ENCODE measurements at places on chromosomes 3 and 15. TPM values are rescaled to one million over a fixed set of nuclear protein-coding genes. Genes with fewer than 3 reads are reported as not detected.

DNA sequence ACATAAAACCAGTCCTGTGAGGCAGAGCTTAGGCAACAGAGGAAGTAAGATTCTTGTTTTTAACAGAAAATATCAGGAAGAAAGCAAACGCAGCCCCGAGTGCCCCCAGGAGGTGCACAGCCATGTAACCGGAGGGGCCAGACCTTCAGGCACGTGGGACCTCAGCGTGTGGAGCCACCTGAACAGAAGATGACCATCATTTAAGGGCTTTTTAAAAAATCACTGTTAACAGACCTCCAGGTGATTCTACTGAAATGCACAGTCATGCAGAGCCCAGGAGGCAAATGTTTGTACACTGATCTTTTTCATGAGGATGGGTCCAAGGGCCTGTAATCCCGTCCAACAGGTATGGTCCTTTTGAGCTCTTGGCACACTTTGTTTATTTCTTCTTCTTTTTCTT lies 38.8 kb downstream of the SPG21 start:
- DNase-seq: no peak

- no peak for DNase-seq
Measured at GRCh38 chr15:40320931-40321371, 2.5 kb upstream of the INAFM2 start.

- no peak for DNase-seq
Measured at GRCh38 chr3:143276592-143276991, 157.0 kb downstream of the CHST2 start.

GRCh38 chr15:99578809-99579208 lies 13.0 kb downstream of the MEF2A start:
- DNase-seq: no peak

DNA sequence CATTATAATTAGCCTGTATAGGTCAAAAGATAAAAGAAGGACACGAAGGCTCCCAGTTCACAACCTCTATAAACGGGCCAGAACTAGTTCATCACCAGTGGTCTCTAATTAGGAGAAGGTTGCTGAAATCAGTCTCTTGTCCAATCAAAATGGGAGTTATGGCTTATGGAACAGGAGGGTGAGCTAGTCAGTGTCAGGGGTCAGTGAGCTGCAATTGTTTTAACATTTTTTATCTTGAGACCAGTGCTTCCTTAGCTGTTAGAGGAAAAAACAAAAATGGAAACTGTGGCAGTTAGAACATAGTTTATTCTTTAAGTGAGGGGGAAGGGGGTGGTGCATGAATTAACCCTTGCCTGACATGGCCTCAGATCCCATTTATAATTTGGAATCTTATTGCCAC lies 141.7 kb downstream of the KCNMB2 start:
- no peak for DNase-seq

DNA sequence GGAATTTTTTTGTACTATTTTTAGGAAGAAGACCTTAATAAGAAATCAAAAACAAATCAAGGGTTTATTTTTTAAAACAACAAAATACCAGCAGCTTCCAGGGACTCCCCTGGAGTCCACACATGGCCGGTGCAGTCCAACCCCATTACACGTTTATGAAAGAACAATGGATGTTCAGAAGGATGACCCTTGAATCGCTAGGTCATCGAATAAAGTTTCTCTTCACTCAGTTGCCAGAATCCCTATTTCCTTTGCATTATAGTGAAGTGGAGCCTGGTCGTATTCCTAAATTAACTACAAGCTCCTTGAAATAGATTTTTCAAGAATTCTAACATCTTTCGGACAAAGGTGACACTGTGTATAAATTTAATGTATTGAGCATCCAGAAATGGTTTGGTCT lies 95.1 kb downstream of the BDH1 start:
- DNase-seq: no peak

GRCh38 chr3:69569520-69569919 lies 169.7 kb upstream of the MITF start:
- no peak for DNase-seq

Gene CFAP92
- 2.1 TPM for total RNA-seq

Gene ZPLD1
- total RNA-seq: 0.26 TPM

Gene TOP2B
- 92.7 TPM for total RNA-seq
